Stimulated activated naive CD8-positive, alpha-beta T cell treated with anti-CD3 and anti-CD28 coated beads, Interleukin-15, Interleukin-2, amounts not matched to agents 100 U/mL and 50 U/mL, for 24 hours (primary cell): ENCODE measurements at places on chromosomes 12 and 14.

DNA sequence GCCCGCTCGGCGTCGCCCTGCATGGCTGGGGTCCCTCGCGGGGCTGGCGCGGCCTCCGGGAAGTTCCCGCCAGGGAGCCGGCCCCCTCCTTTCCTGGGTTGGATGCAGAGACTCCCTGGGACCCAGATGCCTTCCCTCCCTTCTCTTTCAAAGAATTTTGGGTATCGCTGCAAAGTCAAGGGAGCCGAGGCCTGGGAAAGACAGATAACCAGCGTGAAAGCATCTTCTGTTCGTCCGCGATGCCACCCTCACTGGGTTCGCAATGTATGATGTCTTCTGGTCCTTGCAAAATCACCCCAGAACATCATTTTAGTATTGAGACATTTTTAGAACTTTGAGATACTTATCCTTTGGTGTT is 451 bp downstream of the IRAK3 start:
- no peak for DNase-seq

DNA sequence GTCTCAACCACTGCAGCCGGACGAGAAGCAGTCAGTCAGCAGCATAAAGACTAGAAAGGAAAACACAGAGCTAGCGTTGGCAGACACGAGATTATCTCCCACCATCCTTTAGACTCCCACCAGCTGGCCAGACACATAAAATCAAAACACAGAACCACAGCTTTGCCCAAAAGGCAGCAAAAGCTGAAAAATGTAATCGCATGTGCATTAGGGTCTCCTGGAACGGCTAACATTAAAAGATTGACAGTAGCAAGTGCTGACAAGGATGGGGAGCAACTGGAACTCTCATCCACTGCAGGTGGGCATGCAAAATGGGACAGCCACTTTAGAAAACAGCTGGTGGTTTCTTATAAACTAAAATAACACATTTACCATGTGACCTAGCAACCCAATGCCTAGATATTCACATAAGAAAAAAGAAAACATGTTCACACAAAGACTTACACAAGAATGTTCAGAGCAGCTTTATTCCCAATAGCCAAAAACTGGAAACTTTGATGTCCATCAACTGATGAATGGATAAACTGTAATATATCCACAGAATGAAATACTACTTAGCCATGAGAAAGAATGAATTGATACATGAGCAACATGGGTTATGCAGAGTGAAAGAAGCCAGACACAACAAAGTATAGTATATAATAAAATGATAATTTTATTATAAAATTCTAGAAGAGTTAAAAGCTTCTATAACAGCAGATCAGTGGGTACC is 37.7 kb downstream of the NCOR2 start:
- DNase-seq, result no peak

GRCh38 chr14:49549881-49550280 is 36.3 kb downstream of the RPS29 start:
- no peak for DNase-seq

DNA sequence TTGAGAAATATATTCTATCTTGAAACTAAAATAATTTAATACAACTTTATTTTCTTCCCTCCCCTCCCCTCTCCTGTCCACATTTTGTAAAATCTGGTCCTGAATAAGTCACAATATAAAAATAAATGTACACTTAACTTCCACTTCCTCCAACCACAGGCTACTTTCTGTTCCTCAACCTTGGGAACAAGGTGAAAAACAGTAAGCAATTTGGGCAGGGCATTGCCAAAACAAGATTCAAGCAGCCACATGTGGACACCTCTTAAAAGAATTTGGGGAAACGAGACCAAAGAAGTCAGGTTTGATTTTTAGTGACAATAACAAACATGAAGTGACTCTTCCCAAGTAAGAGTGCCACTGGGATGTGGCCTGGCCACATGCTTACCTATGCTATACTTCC is 115.7 kb downstream of the PTPRQ start:
- no peak for DNase-seq

- DNase-seq, result no peak
Observed at GRCh38 chr14:94373708-94374107, 14.7 kb downstream of the SERPINA1 start.

DNA sequence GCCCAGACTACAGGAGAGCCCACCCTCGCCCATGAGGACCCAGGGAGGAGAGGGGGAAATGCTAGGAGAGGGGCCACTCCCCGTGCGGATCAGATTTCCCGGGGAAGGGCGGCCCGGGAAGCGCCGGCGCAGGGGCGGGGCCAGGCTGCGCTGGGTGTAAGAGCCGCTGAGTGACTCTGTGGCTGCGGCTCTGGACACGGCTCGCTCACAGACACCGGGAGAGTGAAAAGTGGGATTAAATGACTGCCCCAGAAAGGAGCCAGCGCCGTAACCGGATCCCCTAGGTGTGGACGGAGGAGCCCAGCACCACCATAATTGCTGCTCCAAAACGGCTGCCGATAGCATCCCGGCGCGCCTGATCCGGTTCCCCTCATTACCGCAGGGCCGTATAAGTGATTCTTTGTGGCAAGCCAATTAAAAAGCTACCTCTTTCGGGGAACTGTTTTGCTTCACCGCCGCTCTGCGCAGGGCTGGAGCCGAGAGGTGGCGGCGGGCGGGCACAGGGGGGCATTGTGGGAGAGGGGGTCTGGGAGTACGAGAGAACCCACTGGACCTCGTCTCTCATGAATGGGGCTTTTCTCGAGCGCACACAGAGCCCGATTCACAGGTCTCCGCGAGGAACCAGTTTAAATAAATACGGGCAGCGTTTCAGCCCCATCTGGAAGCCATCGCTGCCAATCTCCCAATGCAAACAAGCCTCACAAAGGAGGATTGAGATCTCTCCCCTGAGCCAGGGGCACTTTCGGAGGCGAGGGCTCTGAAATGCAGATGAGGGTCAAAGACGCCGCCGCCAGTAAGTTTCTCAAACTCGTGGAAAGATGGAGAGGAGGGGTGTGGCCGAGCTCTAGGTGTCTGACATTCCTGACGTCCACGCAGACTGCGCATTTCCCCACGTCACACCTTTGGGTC is 2.5 kb downstream of the COL2A1 start:
- DNase-seq, result no peak
